Activated CD4-positive, alpha-beta T cell treated with anti-CD3 and anti-CD28 coated beads, Interleukin-2, amount 50 U/mL, for 16 hours (primary cell): ENCODE measurements at places on chromosomes 1 and 21.

GRCh38 chr1:84008631-84009030, 9.7 kb upstream of the TTLL7 start:
- no peak for DNase-seq

DNA sequence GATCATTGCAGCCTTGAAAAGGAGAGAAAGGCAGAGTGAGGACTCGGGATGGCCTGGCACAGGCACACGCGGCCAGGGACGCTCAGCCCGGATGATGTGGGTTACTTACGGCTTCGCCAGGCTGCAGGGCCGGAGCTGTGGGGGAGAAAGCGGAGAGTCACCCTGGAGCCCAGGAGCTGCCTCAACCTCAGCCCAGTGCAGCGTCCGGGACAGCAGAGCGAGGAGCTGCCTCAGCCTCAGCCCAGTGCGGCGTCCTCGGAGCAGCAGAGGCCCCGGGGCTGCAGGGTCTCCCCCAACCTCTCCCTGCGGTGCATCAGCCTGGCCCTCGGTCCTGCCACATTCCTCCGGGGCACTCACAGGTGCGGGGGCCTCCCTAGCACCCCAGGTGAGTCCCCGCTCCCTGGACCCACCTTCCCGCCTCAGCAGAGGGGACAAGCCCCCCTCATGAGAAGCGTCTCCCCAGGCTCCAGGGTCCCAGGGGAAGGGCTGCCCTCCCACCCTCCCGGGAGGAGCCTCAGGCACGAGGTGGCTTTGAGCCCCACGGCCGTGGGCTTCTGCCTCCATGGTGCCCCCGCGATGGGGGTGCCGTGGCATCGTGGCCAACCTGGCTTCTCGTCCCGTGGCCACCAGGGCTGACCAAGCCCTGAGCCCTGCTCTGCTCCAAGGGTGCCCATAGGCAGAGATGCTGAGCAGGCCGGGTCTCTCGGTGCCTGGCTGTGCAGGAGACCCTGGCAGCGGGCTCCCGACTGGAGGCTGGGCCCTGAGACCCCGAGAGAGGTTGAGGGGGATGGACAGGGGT, 10.5 kb upstream of the RNF223 start:
- DNase-seq = no peak

GRCh38 chr1:202210385-202210784, 16.8 kb downstream of the LGR6 start:
- DNase-seq = no peak

DNA sequence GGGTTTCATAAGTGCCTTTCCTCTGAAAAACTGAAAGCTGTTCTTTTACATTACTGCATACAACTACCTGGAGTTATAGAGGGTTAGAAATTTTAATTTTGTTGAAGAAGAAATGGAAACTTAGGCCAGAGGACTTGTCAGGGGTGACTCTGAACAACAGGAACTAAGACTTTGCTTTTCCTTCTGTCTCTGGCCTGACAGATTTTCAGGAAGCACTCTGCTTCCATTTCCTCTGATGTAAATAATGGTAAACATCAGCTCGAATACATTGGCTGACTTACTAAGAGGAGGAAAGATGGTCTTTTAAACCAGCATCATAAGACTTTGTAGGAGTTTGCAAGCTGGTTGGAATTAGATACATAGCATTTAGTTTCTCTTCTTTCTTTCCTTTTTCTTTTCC, 27.1 kb upstream of the PLEKHM2 start:
- no peak for DNase-seq

- DNase-seq = peak; percentile 100
These were observed 8.9 kb downstream of the RNU1-2 start for GRCh38 chr1:16904560-16905109.

DNA sequence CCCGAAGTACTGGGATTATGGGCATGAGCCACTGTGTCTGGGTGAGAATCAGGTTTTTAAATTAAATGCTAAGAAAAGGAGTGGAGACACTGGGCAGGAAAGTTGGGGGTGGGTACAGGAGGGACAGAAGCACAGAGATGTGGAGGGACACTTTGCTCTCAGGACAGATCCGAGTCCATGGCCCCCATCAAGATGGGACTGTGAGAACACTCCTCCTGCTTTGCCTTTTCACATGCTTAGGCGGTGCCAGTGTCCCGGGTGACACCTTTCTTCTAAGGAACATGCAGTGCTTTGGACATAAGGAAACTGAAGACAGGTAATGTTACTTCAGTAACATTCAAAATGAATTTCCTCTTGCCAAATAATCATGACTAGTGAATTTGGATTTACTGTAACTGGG, 16.7 kb downstream of the SLC25A33 start:
- no peak for DNase-seq
